ENCODE measurements at places on chromosomes 13 and 19. TPM values are rescaled to one million over a fixed set of nuclear protein-coding genes. Genes with fewer than 3 reads are reported as not detected.

DNA sequence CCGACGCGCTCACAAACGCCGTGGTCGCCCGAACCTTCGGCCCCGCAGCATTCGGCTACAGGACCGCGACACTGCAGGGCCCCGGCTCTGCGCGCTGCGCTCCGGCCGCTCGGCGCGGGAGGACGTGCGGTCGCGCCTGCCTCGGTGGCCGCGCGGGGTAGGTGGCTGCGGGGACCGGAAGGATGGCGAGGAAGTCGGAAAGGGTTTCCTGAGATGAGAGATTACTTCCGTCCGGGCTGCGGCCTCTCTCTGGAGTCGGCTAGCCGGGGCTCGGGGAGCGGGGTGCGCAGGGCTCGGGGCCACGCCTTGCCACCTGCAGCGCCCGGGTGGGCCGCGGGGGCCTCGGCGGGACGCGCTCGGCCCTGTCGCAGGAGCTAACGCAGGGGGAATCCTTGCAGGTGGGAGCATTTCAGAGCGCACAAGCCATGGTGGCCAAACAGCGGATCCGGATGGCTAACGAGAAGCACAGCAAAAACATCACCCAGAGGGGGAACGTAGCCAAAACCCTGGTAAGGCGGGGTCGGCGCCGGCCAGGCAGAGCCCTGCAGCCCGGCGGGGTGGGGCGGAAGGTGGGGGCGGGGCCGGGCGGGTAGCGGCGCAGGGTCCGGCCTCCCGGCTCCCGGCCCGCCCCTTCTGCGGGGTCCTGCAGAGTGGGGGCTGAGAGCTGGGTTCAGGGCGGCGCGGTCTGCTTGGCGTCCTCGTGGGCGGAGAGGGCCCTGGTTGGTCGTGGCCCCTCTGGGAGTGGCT lies at the start of gene SERP2:
TSS of gene SERP2 (plus strand) at position 224 of the 747 bp plus-strand sequence. CDS start at position 426, 202 bp downstream.
- H3K36me3 ChIP-seq = no peaks in the 10 kb centered on the region
- peak; percentile 2 for DNase-seq
- no peak within 1 kb of the TSS for H3K27ac ChIP-seq
- no peaks in the 10 kb centered on the region for H3K27me3 ChIP-seq
- H3K4me1 ChIP-seq = no peaks in the 10 kb centered on the region

DNA sequence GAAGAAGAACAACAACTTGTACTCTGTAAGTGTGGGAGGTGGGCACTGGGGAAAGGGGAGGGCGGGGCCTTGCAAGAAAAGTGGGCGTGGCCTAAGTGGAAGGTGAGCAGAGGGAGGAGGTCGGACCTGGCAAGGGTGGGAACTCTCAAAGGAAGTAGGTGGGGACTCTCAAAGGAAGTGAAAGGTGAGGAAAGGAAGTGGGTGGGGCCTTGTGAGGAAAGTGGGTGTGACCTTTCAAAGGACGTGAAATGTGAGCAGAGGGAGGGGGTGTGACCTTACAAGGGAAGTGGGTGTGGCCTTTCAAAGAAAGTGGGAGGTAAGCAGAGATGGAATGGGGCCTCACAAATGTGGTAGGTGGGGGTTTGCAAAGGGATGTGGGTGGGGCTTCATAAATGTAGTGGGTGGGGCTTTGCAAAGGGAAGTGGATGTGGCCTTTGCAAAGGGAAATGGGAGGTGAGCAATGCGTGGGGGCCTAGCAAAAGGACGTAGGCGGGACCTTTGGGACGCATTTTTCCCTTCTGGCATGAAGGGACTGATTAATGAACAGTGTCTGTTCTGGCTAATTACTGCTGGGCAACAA lies 25.9 kb downstream of the ACSBG2 start:
- no peak overlapping the region for H3K27ac ChIP-seq
- no peaks in the 10 kb centered on the region for H3K36me3 ChIP-seq
- no peaks in the 10 kb centered on the region for H3K4me1 ChIP-seq
- no peak overlapping the region for H3K4me3 ChIP-seq
- no peaks in the 10 kb centered on the region for H3K27me3 ChIP-seq

GRCh38 chr13:111158136-111158805 lies 43.2 kb downstream of the ARHGEF7 start:
- H3K4me1 ChIP-seq = no peaks in the 10 kb centered on the region
- no peak overlapping the region for H3K27ac ChIP-seq
- no peaks in the 10 kb centered on the region for H3K36me3 ChIP-seq
- H3K27me3 ChIP-seq = no peaks in the 10 kb centered on the region

GRCh38 chr19:6987850-6988249 lies 33.4 kb downstream of the MBD3L2B start:
- H3K27ac ChIP-seq = no peak overlapping the region
- no peaks in the 10 kb centered on the region for H3K27me3 ChIP-seq
- H3K36me3 ChIP-seq = no peaks in the 10 kb centered on the region
- DNase-seq = no peak

The ZFP36 gene
- 8.1 TPM for total RNA-seq

The SIGLEC8 gene
- not detected for total RNA-seq

The ISYNA1 gene
- total RNA-seq = 153 TPM

The HSD17B14 gene
- 2.0 TPM for total RNA-seq

The F2RL3 gene
- not detected for total RNA-seq

The HOMER3 gene
- total RNA-seq = 23.9 TPM

The CACNA1A gene
- 3.2 TPM for total RNA-seq

The ZNF235 gene
- 10.0 TPM for total RNA-seq

The NAPSA gene
- total RNA-seq = 0.47 TPM

All from A673 (cell line).